ENCODE measurements at places on chromosomes 2 and 18. TPM values are rescaled to one million over a fixed set of nuclear protein-coding genes. Genes with fewer than 3 reads are reported as not detected.

The RGPD4 gene
- total RNA-seq, result not detected

The INHBB gene
- total RNA-seq, result not detected

The LIPG gene
- total RNA-seq, result 0.83 TPM

The ASAP2 gene
- total RNA-seq, result 33.3 TPM

The LYPD6B gene
- total RNA-seq, result not detected

The DSG3 gene
- under 0.01 TPM for total RNA-seq

The HPCAL1 gene
- 42.5 TPM for total RNA-seq

The PRSS56 gene
- total RNA-seq, result not detected

The UGT1A5 gene
- not detected for total RNA-seq

The MRPS5 gene
- 39.9 TPM for total RNA-seq

The INHA gene
- 0.33 TPM for total RNA-seq

The CRYGD gene
- total RNA-seq, result not detected

The CAD gene
- total RNA-seq, result 41.5 TPM

The HAAO gene
- 6.3 TPM for total RNA-seq

The CD28 gene
- total RNA-seq, result under 0.01 TPM

The CTAGE1 gene
- not detected for total RNA-seq

The KIF5C gene
- total RNA-seq, result 0.58 TPM

The ABCB11 gene
- total RNA-seq, result under 0.01 TPM

The CABYR gene
- 7.7 TPM for total RNA-seq

The ARL4C gene
- total RNA-seq, result 74.6 TPM

The ACP1 gene
- 96.4 TPM for total RNA-seq

The VAPA gene
- total RNA-seq, result 427 TPM

The SF3B6 gene
- total RNA-seq, result 101 TPM

The REG3A gene
- not detected for total RNA-seq

The BMPR2 gene
- total RNA-seq, result 24.1 TPM

The IL1RL2 gene
- total RNA-seq, result 2.3 TPM

The GPC1 gene
- total RNA-seq, result 371 TPM

The ABCG5 gene
- not detected for total RNA-seq

The MRPL19 gene
- total RNA-seq, result 37.7 TPM

The MARCO gene
- not detected for total RNA-seq

The HOXD12 gene
- total RNA-seq, result not detected

The DCC gene
- total RNA-seq, result 2.5 TPM

The STK25 gene
- 202 TPM for total RNA-seq

The XPO1 gene
- 226 TPM for total RNA-seq

The IL1RN gene
- 0.17 TPM for total RNA-seq

The LYG2 gene
- total RNA-seq, result not detected

The ADAM23 gene
- 10.6 TPM for total RNA-seq

The C2orf66 gene
- 0.17 TPM for total RNA-seq

The HOXD13 gene
- total RNA-seq, result not detected

The C2orf80 gene
- total RNA-seq, result not detected

The PARD3B gene
- total RNA-seq, result 15.7 TPM

The DTNA gene
- total RNA-seq, result 17.5 TPM

The LRATD1 gene
- total RNA-seq, result under 0.01 TPM

The HOXD10 gene
- not detected for total RNA-seq

The C2orf72 gene
- total RNA-seq, result 0.17 TPM

The RTP5 gene
- not detected for total RNA-seq

The POTEC gene
- not detected for total RNA-seq

The TBR1 gene
- total RNA-seq, result not detected

The NEU2 gene
- not detected for total RNA-seq

The CDH7 gene
- total RNA-seq, result not detected

The KATNAL2 gene
- total RNA-seq, result 9.6 TPM

The PLCD4 gene
- total RNA-seq, result 11.8 TPM
